ENCODE measurements at places on chromosomes 12 and 14.

- DNase-seq: no peak
These were observed 6.8 kb downstream of the KRT2 start for GRCh38 chr12:52645120-52645761.

DNA sequence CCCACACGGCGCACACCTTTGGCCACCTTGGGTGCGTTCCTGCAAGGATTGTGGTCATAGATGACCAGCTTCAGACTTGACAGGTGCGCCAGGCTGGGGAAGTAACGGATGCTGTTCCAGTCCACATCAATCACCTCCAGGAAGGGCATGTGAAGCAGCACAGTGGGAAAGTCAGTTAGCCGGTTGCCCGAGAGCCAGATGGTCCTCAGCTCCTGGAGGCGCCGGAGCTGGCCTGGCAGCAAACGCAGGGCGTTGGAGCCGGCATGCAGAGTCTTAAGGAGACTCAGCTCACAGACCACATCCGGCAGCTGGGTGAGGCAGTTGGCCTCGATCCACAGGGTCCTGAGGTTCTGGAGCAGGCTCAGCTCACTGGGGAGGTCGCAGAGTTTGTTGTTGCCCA, 581 bp downstream of the LRRC10 start:
- no peak for DNase-seq

GRCh38 chr12:12724421-12725085, 7.4 kb downstream of the CDKN1B start:
- DNase-seq: no peak

GRCh38 chr14:60102389-60102788, 10.7 kb downstream of the PCNX4 start:
- no peak for DNase-seq

- DNase-seq: no peak
These were observed 55.6 kb upstream of the ISM2 start for GRCh38 chr14:77554207-77554606.

DNA sequence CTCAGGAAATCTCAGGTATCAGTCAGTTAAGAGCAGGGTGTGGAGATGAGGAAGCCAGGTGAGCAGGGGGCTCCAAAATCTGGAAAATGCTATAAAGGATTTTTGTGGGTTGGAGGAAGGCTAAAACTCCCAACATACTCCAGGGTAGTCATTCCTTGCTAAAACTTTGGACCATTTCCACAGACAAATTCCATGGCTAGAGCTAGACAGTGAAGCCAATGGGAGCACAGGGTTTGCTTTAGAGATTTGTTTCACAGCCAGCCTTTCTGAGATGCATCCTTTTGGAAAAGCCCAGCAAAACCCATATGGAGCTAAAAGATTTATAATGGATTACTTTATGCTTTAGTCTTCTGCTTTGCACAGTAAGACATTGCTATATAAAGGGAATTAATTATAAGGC, 146.5 kb downstream of the SAMD4A start:
- no peak for DNase-seq

DNA sequence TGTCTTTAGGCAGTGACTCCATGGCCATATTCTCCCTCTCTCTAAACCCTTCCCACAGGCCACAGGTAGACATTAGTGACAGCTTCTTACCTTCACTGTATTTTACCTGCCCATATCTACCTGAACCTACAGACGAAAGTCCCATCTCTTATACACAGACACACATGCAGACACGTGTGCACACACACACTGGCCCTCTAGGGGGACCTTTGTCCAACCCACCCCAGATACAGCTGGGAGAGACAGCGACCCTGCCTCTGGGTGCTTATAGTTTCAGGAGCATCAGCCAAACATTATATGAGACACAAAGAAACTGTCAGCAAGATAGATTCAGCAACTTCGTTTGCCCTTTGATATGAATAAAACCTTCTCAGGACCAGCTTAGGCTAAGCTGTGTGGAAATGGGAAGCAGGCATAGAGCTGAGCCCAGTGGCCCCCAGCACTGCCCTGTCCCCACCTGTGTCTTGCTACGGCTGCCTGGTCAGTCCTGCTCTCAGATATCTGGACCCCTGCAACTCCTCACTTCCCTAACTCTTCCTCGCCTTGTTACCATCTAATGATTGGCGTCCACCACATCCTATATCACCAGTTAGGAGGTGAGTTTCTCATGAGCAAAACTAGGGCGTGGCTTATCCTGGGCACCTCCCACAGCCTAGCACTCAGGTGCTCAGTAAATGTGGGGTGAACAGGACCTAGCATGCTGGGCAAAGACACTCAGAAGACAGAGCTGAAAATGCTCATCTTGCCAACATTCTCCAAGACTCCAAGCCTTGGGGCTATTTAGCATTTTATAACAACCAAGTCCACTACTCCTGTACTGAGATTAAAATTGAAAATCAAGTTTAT, 12.0 kb upstream of the CD9 start:
- no peak for DNase-seq

GRCh38 chr14:68577802-68578541, 214.9 kb downstream of the ZFP36L1 start:
- no peak for DNase-seq

DNA sequence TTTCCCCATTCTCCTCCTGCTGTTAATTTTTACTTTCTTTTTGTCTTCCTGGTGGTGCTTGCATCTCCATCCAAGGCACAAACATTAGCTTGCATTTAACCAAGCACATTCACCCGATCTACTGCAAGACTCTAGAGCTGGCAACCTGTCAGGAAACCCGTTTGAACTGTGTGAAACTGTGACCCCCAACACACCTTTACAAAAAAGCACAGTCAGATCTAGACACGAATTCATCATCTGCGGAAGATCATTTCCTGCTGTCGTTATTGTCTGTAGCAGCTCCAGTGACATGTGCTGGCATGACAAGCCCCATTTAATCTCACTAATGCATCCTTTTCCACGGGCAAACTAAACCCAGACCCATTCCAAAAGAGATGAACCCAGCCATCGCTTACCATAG, 340.5 kb downstream of the VRK1 start:
- no peak for DNase-seq

GRCh38 chr14:91125271-91125660, 11.4 kb downstream of the DGLUCY start:
- DNase-seq: no peak

GRCh38 chr12:128393346-128393745, 126.4 kb downstream of the TMEM132C start:
- no peak for DNase-seq

DNA sequence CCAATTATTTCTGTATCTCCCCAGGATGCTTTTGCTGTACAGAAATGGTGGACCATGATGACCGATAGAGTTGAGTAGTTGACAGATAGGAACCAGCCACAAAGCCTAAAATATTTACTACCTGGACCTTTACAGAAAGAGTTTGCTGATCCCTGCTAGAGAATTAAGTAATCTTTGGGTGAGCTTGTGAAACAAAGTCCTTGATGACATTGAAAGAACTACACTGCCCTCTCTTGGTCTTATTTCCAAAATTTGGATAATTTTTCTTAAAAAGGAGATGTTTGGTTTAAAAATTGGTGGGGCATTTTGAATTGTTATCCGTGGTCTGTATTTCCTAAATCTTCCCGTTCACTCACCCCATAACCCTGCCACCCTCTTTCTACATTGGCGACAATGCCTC, 13.7 kb upstream of the TCTN1 start:
- DNase-seq: no peak

GRCh38 chr14:76808011-76808410, 4.7 kb downstream of the ANGEL1 start:
- DNase-seq: no peak

- DNase-seq: no peak
These were observed 51.8 kb downstream of the GNG2 start for GRCh38 chr14:51912112-51912786.

DNA sequence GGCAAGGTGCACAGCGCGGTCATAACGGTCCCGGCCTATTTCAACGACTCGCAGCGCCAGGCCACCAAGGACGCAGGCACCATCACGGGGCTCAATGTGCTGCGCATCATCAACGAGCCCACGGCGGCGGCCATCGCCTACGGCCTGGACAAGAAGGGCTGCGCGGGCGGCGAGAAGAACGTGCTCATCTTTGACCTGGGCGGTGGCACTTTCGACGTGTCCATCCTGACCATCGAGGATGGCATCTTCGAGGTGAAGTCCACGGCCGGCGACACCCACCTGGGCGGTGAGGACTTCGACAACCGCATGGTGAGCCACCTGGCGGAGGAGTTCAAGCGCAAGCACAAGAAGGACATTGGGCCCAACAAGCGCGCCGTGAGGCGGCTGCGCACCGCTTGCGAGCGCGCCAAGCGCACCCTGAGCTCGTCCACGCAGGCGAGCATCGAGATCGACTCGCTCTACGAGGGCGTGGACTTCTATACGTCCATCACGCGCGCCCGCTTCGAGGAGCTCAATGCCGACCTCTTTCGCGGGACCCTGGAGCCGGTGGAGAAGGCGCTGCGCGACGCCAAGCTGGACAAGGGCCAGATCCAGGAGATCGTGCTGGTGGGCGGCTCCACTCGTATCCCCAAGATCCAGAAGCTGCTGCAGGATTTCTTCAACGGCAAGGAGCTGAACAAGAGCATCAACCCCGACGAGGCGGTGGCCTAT, 875 bp downstream of the HSPA2 start:
- DNase-seq: no peak

- DNase-seq: peak; percentile 25
These were observed 12.4 kb downstream of the IL22 start for GRCh38 chr12:68240975-68241374.

GRCh38 chr12:85509857-85510256, 229.8 kb downstream of the ALX1 start:
- DNase-seq: no peak

- DNase-seq: no peak
These were observed 52.6 kb downstream of the RIMBP2 start for GRCh38 chr12:130663514-130663913.

GRCh38 chr12:101925935-101926334, 48.6 kb downstream of the DRAM1 start:
- DNase-seq: no peak

GRCh38 chr14:65483647-65484046, 71.1 kb downstream of the FUT8 start:
- no peak for DNase-seq

GRCh38 chr12:6529291-6529737, 5.0 kb upstream of the GAPDH start:
- no peak for DNase-seq

DNA sequence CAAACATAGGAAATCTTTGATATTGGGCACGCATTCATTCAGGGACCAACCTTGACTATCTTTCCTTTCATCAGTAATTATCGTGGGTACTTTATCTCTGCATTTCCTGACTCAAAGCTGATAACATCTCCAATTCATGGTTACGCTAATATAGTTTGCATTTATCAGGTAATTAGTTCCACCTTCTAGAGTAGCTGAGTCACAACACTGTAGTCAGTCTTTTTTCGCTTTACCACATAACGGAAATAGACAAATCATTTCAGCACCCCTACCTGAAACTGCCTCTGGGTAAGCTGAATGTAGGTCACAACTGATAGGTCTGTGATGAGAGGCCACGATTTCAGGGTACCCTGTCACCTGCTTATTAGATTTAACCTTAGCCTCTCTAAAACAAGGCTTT, 36.7 kb upstream of the IL22 start:
- DNase-seq: no peak

DNA sequence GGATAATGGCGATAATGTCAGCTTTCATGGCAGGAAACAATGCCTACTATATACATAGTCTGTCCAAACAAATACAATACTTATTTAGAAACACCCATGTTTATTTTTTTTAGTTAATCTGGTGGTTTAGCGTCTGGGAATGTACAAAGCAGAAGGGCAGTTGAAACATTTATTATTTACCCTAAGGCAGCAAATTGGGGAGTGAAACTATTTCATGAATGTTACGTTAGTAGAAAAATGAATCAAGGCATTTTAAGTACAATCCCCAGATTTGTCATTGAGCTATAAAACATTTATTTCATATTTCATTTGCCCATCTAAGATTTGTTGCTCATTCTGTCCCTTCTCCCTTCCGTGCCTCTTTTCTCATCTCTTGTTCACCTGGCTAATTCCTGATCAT, 87.1 kb upstream of the ATF1 start:
- no peak for DNase-seq

DNA sequence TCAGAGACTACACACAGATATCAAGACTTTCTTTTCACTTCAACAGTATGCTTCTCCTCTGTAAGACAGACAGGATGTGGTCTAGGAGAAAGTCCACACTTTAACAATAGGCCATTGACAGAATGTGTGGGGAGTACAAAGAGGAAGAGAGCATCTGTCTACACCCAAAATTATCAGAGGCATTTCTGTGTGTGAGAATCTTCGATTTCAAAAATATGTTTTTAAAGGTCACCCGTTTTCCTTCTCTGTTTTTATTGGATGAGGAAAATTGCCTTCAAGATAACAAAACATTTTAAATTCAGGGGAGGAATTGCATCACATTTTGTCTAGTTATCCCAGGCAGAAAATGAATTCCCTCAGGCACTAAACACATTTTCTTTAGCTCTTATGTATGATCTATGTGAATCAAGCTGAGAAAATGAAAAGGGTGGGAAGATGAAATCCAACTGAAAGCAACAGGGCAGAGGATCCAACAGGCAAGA, 16.4 kb downstream of the NAV3 start:
- no peak for DNase-seq

DNA sequence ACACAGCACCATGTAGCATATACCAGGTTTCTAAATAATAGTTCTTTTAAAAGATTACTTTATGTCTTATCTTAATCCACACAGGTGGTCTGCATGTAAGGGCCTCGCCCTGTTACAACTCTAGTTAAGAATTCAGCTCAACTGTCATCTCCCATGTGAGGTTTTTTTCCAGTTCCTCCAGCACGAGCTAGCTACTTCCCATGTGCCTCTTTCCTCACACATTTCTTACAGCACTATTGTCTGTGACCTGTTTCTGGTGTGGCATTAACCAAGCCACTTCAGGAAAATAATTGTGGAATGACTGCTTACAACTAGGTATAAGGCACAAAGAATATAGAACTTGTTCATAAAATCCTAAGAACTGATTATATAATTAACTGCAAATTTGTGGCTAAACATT, 65.5 kb downstream of the SH2B3 start:
- DNase-seq: no peak
